CD4-positive, alpha-beta T cell (primary cell): ENCODE measurements at places on chromosomes 6 and 20.

DNA sequence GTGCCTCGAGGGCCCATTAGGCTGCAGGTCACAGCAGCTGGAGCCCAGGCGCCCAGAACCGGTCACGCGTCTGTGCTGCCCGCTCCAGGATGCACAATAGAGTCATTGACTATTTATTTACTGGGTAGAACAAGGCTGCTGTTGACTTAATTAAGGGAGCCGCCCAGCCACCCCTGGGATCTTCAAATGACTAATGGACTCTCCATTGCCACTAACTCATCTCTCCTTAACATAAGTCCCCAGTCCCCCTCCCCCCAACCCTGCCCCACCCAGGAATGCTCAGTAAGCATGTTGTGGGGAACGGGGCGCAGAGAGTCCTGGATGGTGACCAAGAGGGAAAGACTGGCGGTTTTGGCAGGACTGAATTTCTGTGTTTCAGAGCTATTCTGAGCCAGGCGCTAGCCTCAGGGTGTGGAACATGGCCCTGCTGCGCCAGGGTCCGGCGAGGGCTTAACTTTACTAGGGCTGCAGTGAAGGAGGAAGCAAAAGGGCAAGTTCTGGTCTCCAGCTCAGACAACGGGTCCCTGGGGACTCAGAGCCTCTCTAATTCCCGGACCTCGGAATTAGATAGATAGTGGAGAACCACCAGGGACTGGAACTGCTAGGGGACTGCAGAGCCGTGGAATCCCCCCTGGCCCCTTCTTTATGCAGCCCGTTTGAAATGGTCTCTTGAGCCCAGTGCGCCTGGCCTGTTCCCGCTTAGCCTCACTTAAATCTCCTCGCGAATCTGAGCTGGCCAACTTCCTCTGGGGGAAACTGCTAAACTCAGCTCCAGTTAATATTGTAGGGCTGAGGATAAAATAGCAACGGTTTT lies 1.5 kb upstream of the GRIK2 start:
- DNase-seq = no peak

DNA sequence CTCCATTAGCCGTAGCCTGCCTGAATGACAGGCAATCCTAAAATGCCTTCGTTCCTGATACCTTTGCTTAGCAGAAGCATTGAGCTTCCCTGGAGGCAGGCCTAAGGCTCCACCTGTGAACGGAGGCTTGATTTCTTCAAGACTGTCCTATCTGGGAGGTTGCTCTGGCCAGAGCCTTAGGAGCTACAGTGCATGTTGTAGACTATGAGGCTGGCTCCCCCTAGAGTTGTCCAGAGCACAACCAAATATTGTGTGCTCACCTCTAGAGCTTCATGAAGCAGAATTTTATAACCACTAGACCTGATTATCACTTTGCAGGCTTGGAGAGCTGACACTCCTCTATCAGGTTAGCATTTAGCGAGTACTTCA lies 217.8 kb downstream of the MAFB start:
- DNase-seq = no peak

GRCh38 chr6:25981568-25982263 lies 19.1 kb downstream of the TRIM38 start:
- no peak for DNase-seq

DNA sequence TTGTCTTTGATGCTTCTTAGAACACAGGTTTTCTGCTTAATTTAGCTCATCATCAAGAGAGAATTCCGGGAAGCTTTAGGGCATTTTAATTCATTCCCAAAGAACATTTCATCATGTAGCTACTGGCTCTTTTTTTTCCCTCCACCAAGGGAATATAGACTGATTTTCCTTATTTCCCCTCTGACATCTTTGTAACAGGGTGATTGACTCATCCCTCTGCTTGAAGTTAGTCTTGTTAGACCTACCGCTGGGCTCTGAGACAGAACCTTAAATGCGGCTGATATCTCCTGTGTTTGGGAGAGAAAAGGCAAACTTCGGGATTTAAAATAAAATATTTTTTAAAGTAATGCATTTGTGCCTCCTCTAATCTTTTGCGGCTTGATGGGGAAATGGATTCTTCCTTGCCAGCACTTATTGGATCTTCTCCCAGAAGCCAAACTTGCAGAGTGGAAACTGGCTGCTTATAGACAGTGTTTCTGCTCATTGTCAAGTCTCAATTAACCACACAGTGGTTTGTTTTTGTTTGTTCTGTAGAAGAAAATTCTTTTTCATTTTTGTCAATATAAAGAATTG lies 272.7 kb upstream of the PLCB4 start:
- no peak for DNase-seq

GRCh38 chr6:28203201-28203600 lies 21.9 kb upstream of the ZSCAN9 start:
- DNase-seq = no peak

- DNase-seq = no peak
Measured at GRCh38 chr6:31465185-31465536, 32.8 kb upstream of the MICB start.

DNA sequence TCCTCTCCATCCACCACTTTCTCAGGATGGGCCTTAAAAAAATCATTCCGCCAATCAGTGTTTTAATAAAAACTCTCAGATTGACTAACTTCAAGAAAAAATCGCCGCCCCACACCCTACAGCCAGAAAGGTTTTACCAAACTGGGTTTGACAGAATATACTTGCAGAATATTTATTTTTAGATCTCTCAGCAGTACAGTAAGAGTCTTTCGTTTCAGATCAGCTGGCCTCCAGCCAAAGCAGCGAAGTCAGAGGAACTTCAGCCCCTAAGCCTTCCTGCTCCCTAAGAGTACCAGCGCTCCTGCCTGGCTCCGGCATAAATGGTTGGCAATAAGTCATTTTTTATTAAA lies 24.7 kb downstream of the TBC1D7 start:
- no peak for DNase-seq

DNA sequence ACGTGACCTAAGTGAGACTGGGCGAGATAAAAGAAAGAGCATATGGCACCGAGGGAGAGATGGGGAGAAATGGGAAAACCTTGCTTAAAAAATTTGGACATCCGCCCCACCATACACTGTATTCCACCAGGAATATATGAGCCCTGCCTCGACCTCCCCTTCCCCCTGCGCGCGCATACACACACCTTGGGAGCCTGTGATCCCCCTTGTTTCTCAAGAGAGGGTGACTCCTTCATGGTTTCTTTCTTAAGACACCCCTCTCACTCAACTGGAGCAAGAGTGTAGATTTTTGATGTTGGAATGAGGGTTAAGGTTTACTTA lies 480 bp downstream of the ABCF1 start:
- no peak for DNase-seq

DNA sequence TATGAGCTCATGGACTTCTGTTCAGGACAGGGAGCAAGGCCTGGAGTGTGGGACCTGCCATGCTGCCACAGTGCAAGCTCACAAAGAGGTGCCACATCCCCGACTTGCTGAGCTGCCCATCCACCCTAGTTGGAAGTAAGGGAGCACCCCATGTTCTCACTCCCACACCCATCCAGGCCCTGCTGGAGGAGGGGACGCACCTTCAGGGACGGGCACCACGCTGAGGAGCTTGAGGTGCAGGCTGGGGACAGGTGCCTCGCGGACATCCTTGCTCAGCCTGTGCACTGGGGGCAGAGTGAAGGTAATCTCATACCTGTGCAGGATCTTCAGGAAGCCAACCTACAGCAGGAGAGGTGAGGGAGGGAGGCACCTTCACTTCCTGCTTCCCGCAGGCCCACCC lies 12.3 kb downstream of the ADISSP start:
- DNase-seq = no peak

GRCh38 chr20:58652606-58653294 lies 1.7 kb downstream of the STX16 start:
- no peak for DNase-seq

DNA sequence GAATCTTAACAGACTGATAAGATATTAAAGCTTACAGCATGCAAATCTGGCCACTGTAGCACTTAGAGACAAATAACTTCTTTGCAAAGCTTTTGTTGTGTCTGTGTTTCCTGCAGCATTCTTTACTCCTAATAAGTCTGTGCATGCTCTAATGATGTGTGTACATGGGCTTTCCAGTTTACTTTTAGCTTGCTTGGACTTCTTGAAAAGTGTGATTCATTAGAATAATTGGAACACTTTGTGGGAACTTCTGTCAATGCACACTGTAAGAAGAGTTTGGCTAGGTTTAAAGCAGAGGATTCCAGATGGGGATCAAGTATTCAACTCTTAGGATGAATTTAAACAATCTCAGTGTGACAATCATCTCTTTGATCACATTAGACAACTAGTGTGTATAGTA lies 22.1 kb upstream of the TINAG start:
- no peak for DNase-seq

GRCh38 chr6:24974182-24975171 lies 38.7 kb upstream of the RIPOR2 start:
- DNase-seq = no peak

- no peak for DNase-seq
Measured at GRCh38 chr6:166950443-166950821, 5.9 kb downstream of the RNASET2 start.

- DNase-seq = no peak
Measured at GRCh38 chr6:52201046-52201445, 14.9 kb downstream of the IL17A start.

GRCh38 chr6:35984701-35985100 lies 39.7 kb downstream of the SLC26A8 start:
- no peak for DNase-seq

- DNase-seq = no peak
Measured at GRCh38 chr20:20167698-20168097, 115.4 kb downstream of the CFAP61 start.

DNA sequence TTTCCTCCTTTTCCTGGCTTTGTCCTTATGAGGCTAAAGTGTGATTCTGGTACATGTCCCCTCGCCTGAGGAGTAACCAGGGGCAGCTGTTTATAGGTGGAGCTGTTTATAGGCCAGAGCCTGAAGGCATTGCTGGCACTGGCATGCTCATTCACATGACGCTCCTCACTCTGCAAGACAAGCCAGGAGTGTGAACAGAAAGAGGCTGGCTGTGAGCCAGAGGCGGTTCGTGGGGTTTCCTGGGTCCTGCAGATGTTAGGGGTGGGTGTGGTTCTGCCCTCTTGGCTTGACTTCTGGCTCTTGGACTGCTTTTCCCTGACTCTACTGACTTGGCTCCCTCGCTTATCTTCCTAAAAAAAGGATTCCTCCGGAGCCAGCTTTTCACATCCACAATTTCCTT lies 12.8 kb upstream of the MDFI start:
- DNase-seq = no peak

GRCh38 chr20:46487628-46488027 lies 25.7 kb downstream of the ZNF334 start:
- DNase-seq = no peak

GRCh38 chr6:23200946-23201345 lies 631.6 kb downstream of the HDGFL1 start:
- DNase-seq = no peak

DNA sequence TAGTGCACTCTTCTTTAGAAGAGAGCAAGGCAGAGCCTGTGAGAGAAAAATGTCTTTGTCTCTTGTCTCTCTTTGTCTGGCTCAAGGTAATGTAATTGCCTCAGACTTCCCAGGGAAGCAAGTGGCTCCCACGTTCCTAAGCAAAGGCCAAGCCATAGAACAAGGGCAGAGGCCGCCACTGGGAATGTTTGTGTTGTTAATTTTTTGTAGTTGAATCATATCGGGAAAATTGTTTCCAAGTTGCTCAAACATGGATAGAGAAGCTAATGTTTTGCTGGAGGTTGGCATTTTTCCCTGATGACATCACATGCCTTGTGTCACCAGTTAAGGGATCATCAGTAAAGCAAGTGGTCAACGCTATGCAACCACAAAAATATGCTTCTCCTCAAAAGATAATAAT lies 211.5 kb upstream of the FOXA2 start:
- DNase-seq = no peak

GRCh38 chr6:68710916-68711315 lies 75.8 kb downstream of the ADGRB3 start:
- DNase-seq = no peak

DNA sequence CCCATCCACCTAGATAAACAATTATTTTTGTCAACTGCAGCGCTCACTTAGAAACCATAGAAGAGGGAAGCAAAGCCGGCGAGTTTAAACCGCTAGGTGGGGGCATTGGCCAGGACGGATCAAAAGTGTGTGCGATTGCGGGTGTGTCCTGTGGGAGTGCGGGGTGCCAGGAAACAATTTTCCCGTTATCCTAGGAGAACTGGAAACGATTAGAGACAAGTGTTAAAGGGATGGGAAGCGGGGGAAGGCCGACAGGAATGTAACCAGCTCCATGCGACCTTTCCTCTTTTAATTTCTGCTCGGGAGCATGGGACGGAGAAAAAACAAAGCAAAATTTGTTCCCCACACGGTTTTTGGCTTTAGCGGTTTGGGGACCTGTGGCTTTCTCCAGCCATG lies 2.8 kb upstream of the HTR1B start:
- no peak for DNase-seq

DNA sequence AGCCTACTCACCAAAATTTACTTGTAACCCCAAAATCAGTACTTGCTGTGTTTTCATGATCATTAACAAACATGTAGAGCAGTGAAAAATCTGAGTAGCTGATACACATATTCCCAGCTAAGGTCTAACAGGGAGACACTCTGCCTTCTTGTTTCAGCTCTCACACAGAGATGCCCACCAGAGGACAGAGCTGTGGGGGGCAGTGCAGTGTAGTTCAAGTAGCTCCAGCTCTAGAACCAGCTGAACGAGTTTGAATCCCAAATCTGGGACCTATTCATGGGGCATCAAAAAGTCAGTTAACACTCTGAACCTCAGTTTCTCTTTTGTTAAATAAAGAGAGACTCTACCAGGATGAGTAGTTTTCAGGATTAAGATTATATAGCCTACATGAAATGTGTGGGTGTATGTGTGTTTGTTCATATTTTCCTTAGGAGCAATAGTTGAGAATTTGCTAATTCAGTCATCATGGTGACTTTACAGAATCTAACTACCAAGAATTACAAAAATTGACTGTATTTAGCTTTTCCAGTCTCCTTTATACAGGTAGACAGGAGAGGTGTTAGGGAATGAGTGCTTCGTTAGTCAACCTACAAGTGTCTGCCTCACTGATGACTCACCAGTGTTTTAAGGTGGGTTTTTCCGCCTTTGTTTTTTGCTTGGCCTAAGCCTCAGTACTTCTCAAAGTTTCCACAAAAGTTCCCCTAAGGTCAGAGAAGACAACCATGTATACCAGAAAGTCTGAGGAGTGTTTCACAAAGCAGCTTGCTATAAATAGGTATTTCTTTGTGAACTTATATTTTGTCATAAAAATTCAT lies 164.0 kb upstream of the RUNX2 start:
- DNase-seq = no peak

GRCh38 chr6:5718231-5718947 lies 288.3 kb downstream of the NRN1 start:
- no peak for DNase-seq

DNA sequence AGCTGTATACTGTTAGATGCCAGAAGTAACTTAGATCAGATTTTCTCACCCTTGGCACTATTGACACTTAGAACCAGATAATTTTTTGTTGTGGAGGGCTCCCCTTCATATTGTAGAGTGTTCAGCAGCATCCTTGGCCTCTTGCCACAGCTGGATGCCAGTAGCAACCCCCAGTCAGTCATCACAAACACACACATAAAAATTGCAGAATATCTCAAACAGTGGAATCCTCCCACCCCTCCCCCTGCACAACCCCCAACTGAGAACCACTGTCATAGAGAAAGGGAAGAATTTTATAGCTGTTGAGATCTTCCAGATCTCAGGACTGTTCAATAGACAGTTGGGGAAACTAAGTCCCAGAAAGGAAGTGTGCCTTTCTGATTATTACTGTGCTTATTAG lies 81.2 kb upstream of the VSTM2L start:
- DNase-seq = no peak

GRCh38 chr6:116388924-116389323 lies 18.2 kb downstream of the DSE start:
- no peak for DNase-seq
